ENCODE measurements at places on chromosomes 2 and 18. TPM values are rescaled to one million over a fixed set of nuclear protein-coding genes. Genes with fewer than 3 reads are reported as not detected.

The PRKD3 gene
- total RNA-seq = 14.8 TPM

The HNMT gene
- 11.6 TPM for total RNA-seq

The REG1B gene
- total RNA-seq = not detected

The LRRC30 gene
- total RNA-seq = not detected

The PRSS56 gene
- not detected for total RNA-seq

DNA sequence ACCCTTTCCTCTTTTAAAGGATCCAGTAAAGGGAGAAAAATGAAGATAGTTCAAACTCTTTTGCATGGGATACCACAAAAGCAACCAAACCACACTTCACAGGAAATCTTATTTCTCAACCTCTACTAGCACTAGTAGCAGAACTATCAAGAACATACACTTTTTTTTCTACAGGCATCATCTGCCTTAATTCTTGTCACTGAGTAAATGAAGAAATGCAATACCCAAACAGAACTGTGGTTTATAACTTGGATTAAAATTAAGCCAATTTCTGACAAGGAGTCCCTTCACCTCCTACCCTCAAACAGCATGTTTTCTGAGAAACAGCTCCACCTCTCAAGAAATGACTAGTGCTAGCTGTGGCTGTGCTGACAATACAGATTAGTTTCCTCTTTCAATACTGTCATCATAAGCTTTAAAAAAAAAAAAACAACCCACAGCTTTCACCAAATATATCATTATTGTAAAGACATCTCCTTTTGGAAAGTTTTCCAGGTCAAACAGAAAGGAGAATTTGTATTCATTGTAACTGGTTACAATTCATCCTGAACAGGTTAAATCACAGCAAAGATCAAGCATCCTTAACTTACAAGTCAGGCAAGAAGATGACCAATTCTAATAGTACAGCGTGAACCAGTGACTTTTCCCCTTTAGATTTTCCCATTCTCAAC is 44.4 kb downstream of the PTPN2 start:
- H3K4me1 ChIP-seq = peaks cover 18% of the 10 kb centered on the region
- DNase-seq = no peak
- peak overlapping the region; percentile 55 for H3K27ac ChIP-seq
- H3K4me3 ChIP-seq = no peak overlapping the region
- peaks cover 10% of the 10 kb centered on the region for H3K36me3 ChIP-seq

GRCh38 chr18:45657357-45658335 is 42.4 kb downstream of the SLC14A2 start:
- peaks cover 3% of the 10 kb centered on the region for H3K27me3 ChIP-seq
- no peak overlapping the region for H3K4me3 ChIP-seq
- H3K36me3 ChIP-seq = no peaks in the 10 kb centered on the region
- no peak for DNase-seq
- H3K27ac ChIP-seq = no peak overlapping the region
- H3K4me1 ChIP-seq = no peaks in the 10 kb centered on the region

- no peak overlapping the region for H3K27ac ChIP-seq
- H3K4me1 ChIP-seq = no peaks in the 10 kb centered on the region
- no peaks in the 10 kb centered on the region for H3K27me3 ChIP-seq
- no peak overlapping the region for H3K4me3 ChIP-seq
- no peaks in the 10 kb centered on the region for H3K36me3 ChIP-seq
These were observed 137.9 kb upstream of the VRK2 start for GRCh38 chr2:57908736-57909161.

- H3K4me1 ChIP-seq = peaks cover 18% of the 10 kb centered on the region
- H3K4me3 ChIP-seq = no peak overlapping the region
- H3K36me3 ChIP-seq = no peaks in the 10 kb centered on the region
- H3K27ac ChIP-seq = no peak overlapping the region
- DNase-seq = no peak
These were observed 437.4 kb upstream of the SALL3 start for GRCh38 chr18:78542204-78542603.

DNA sequence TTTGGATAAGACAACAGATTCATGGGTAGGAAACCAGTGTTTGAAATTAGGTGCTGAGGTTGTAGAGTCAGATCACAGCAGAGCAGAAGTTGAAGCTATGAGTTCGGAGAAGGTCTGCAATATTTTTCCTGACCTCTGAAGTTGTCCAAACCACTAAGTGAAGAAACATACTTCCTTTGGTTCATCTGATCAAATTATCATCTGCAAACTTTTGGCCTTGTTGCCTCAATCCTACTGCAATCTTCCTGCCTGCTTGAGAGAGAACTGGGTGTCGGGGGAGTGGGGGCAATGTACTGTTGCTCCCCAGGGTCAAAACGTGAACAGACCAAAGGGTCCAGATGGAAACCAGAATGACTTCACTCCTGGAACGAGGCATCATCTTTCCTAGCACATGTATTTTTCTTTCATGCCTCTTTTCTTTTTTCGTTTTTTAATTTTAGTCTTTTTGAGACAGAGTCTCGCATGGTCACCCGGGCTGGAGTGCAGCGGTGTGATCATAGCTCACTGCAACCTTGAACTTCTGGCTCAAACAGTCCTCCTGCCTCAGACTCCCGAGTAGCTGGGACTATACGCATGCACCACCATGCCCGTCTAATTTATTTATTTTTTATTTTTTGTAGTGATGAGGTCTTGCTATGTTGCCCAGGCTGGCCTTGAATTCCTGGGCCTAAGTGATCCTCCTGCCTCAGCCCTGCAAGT is 42.7 kb downstream of the RAB31 start:
- no peaks in the 10 kb centered on the region for H3K36me3 ChIP-seq
- DNase-seq = no peak
- H3K27me3 ChIP-seq = peaks cover 3% of the 10 kb centered on the region
- no peak overlapping the region for H3K4me3 ChIP-seq
- no peak overlapping the region for H3K27ac ChIP-seq

- no peak overlapping the region for H3K4me3 ChIP-seq
- no peaks in the 10 kb centered on the region for H3K4me1 ChIP-seq
These were observed 1042.9 kb upstream of the ACVR2A start for GRCh38 chr2:146801886-146802285.

DNA sequence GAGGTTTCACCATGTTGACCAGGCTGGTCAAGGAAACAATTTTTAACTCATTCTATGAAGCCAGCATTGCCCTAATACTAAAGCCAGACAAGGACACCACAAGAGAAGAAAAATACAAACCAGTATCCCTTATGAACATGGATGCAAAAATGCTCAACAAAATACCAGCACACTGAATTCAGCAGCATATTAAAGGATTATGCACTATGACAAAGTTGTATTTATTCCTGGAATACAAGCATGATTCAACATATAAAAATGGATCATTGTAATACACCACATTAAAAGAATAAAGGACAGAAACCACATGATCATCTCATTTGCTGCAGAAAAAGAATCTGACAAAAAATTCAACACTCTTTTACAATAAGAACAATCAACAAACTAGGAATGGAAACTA is 138.7 kb downstream of the RAB3GAP1 start:
- H3K36me3 ChIP-seq = peaks cover 3% of the 10 kb centered on the region
- no peak overlapping the region for H3K27ac ChIP-seq
- H3K27me3 ChIP-seq = no peaks in the 10 kb centered on the region
- no peak for DNase-seq

All from type B pancreatic cell (in vitro differentiated cells).